Heart right ventricle (tissue), 16 donors: ENCODE measurements at places on chromosomes 11 and 22. TPM values are rescaled to one million over a fixed set of nuclear protein-coding genes. Genes with fewer than 3 reads are reported as not detected.

GRCh38 chr11:34439610-34440198 lies 970 bp downstream of the CAT start:
- no peak for DNase-seq

GRCh38 chr22:29060931-29061330 lies 700 bp downstream of the C22orf31 start:
- no peak for DNase-seq

DNA sequence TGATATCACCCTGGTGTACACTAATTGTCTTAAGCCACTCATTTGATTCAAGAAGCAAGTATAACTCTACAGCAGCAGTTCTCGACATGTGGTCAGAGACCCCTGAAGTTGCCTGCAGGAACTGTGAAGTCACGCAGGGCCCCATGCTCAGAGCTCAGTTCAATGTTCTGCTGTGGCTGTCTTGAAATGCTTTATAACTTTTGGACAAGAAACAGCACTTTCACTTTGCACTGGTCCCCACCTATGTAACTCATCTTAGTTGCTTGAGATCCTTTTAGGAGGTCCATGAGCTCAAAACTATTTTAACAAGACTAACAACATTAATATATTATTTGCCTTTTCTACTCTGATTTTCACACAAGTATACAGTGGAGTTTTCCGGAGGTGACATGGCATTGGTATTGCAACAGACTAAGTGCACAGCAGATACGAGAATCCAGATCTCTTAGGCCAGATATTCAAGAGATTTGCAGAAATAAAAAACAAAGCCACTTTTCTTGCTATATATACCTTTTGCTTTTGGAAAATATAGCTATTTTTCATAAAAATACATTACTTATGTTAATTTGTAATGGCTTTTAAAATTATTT lies 64.8 kb downstream of the PRR5L start:
- DNase-seq, result no peak

GRCh38 chr11:61380884-61381283 lies 11.5 kb upstream of the TMEM216 start:
- DNase-seq, result no peak

DNA sequence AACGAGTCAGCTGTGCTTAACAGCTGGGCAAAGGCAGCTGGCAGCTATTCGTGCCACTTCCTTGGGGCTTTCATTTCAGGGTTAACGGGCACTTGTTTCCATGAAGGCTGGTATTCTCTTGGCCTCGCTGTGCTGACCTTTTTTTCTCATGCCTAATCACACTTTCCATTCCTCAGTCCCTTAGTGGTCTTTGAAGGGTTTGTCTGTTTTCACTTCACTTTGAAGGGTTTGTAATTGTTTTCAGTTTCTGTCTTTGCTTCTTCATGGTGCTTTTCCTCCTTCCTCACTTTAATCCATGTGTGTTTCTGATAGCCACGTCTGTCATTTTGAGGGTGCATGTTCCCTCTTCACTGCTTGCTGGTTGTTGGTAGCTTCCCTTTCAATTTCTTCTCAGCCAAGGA lies 24.6 kb downstream of the PPIL2 start:
- DNase-seq, result no peak

- DNase-seq, result no peak
Observed at GRCh38 chr11:69812256-69812655, 7.0 kb downstream of the FGF3 start.

DNA sequence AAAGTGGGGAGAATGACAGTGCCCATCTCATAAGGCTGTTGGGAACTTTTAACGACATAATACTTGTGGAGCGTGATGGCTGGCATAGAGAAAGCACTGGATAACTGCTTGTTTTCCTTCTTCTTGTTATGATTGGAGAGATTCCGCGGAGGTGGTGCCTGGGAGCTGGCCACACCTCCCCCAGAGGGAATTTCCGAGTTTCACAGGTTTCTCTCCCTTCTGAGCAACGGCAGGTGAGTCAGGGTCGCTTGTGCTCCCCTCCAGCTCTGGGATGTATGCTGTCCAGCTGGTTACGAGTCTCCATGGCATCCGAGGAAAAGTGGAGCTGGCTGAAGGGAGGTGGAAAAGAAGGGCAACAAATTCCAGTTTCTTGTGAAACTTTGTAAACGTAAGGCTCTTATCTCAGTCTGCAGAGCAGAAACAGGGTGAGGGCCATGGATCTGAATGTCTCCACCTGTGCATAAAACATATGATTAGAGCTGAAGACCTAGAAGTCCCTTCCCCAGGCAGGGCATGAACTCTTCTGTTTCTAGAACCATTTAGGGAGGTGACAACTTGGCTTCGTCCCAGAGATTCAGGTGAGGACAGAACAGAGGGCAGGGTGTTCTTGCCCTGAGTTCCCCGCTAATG lies 10.0 kb upstream of the PLET1 start:
- no peak for DNase-seq

DNA sequence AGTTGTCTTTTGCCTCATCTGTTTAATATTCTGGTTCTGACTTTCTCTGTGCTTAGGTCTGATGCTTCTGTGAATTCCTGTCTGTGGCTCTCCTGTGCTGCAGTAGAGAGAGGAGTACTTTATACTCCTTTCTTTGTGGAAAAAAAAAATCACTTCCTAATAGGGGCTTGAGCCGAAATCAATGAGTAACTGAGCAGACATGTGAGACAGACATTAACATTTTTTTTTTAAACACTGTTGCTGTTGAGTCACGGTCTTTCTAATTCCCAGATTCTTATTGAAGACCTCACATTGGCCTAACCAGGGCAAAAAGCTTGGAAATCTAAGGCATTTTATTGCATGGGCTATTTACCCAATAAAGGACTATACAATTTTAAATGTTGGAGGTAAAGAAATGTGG lies 86.1 kb downstream of the GRM5 start:
- no peak for DNase-seq

DNA sequence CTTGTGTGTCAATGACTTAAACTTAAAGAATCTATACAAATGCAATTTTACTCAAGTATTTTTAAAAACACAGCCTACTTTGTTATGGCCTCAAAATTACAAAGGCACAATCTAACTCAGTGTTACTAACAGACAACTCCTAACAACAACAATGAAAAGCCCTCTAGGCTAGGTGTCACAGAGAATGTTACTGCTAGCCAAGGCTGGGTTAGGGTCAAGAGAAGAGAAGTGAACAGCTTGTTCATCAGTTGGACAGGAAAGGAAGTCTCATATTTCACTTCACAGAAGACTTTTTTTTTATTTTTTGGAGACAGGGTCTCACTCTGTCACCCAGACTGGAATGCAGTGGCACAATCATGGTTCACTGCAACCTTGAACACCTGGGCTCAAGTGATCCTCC lies 26.0 kb downstream of the CLDN25 start:
- no peak for DNase-seq

DNA sequence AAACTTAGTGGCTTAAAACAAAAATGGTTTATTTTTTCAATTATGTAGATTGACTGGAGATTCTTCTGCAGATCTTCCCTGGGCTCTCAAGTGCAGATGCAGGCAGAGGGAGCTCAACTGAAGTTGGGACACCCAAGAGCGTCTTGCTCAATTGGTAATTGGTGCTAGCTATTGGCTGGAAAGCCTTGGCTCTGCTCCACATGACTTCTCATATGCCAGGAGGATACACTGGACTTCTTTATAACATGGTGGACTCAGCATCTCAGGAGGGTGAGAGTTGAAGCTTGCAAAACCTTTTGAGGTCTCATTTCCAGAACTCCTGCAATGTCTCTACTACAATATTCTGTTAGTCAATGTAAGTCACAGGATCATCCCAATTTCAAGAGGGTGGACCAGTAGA lies 42.2 kb upstream of the PRSS23 start:
- DNase-seq, result no peak

GRCh38 chr22:19448076-19448607 lies 631 bp upstream of the C22orf39 start:
- DNase-seq, result peak; percentile 27

DNA sequence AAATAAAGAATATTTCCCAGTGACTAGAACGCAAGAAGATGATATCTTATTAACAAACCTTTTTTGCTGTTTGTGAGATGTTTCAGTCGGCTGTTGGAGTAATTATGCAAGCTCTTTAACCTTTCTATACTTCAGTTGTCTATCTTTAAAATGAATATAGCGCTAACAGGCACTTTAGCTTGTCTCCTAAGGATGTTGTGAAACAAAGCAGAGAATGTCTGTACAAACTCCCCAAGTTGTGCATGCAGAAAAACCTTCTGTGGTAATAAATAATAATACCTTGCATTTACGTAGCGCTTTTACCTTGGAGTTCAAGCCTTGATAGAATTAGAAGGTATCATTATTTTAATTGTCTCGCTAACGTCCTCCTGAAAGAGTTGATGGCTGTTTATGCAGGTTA lies 1.9 kb upstream of the KDM2A start:
- no peak for DNase-seq

DNA sequence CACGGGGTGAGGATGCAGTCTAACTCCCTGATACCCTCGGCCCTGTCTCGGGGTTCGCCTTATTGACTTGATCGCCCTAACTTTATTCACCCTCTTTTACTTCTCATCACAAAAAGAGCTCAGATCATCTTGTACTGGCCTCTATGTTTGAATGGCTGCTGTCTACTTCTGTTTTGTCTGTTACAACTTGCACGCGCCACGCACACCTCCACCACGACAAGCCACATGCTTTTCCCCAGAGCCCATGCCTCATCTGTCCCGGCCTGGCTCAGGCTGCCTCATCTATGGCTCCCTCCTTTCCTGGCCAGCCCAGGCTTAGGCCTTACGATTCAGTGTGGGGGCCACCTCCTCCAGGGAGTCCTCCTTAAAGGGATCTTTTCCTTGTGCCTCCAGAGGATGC lies 180.9 kb downstream of the EFCAB6 start:
- no peak for DNase-seq

DNA sequence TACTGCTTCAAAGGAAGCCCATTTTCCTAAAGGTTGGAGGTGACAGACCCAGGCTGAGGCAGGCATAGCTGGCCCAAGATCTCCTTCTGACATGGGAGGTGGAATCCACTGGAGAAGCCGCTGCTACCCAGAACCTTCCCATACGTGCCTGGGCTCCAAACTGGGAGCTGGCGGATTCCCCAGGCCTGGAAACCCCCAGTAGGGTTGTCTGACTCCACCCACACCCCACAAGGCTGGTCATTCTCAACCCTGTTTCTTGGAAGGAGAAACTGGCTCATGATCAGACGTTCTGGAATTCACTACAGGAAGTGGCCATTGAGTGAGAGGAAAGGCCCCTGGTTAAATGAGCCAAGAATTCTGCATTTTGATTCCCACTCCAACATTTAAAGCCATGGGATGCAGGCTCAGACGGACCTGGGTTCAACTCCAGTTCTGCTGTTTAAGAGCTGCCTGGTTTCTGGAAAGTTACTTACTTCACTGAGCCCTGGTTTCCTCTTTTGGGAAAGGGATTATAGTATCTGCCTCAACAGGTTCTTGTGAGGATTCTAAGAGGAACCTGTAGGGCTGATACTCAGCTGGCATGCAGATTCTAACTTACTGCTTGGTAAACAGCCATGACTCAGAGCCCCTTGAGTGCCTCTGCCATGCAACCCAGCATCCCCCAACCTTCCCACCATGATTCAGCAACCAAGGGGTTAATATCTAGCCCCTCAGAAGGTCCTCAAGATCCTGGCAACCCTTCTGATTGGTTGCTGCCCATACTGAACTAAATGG lies 19.4 kb upstream of the TSKU start:
- no peak for DNase-seq

- DNase-seq, result no peak
Observed at GRCh38 chr11:37560346-37560745, 962.3 kb upstream of the RAG2 start.

- no peak for DNase-seq
Observed at GRCh38 chr11:47270331-47271271, 668 bp downstream of the MADD start.

DNA sequence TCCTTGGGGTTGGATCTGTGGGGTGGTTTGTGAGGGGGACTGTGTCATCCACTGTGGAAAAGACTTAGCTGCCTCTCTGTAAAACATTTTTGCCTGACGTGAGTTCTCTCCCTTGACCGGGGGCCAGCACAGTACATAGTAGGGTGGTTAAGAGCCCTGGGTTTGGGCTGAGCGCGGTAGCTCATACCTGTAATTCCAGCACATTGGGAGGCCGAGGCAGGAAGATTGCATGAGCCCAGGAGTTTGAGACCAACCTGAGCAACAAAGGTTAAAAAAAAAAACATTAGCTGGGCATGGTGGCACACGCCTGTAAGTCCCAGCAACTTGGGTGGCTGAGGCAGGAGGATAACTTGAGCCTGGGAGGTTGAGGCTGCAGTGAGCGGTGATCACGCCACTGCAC lies 74.7 kb upstream of the WNT7B start:
- DNase-seq, result no peak

DNA sequence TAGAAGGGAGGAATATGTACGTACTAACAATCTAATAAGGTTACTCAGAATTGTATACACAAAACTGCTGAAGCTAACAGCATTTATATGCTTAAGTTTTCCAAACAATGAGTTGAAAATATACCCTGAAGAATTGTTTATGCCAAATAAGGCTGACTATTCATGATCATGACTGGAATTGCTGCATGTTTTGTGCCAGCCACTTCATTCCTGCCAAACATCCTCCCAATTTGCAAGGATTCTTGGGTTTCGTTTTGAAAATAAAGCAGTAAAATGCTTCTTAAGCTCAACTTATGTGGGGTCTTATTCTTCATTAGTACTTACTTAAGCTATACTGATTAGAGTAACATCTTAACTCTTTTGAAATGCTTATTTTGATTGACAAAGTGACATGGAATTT lies 149.0 kb downstream of the SPON1 start:
- DNase-seq, result no peak

FKBP2 gene
- 40.4 TPM for total RNA-seq

CYB5R3 gene
- 308 TPM for total RNA-seq

CHRNA10 gene
- 0.53 TPM for total RNA-seq

FAM118A gene
- 11.4 TPM for total RNA-seq

UVRAG gene
- total RNA-seq, result 15.8 TPM

OR56A1 gene
- total RNA-seq, result not detected

LMNTD2 gene
- total RNA-seq, result 0.37 TPM
